Hepatic stellate cell (primary cell): ENCODE measurements at places on chromosomes 12 and 14.

DNA sequence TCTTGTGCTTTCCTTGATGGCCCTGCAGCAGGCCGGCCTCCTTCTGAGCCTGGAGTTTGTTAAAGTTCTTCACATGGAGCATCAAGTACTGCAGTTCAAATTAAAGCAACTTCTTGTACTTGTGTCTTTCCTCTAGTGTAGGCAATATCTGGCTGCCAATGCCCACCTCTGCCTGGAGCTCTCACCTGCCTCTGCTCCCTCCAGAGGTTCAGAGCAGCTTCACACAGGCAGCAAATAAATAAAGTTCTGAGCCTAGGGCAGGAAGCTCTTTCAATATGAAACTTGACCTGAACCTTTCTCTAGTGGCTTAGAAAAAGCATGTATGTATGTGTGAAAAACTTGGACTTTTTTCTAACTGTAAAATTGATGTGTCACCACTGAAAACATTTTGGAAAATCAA, 65.9 kb downstream of the ITPR2 start:
- DNase-seq: no peak

- no peak for DNase-seq
Measured at GRCh38 chr14:53716578-53716977, 240.0 kb downstream of the BMP4 start.

GRCh38 chr12:43361031-43361710, 190.8 kb downstream of the ADAMTS20 start:
- DNase-seq: no peak

GRCh38 chr12:4288296-4289131, 15.0 kb downstream of the CCND2 start:
- DNase-seq: no peak

DNA sequence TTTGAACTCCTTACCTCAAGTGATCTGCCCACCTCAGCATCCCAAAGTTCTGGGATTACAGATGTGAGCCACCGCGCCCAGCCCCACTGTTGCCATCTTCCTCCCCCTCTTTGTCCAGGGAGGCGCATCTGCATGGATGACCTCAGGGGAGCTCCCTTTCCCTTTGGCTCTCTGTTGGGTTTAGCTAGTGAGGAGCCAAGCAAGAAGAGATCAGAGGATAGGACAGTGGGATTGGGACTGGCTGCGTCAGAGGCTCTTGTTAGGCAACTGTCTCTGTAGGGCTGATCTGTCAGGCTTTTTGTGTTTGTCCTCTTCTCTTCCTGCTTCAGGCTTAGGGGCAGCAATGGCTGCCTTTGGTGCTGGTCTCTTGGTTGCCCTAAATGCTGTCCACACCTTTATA, 8.5 kb upstream of the IFT81 start:
- no peak for DNase-seq
